CD14-positive monocyte (primary cell): ENCODE measurements at places on chromosomes 2 and 18.

DNA sequence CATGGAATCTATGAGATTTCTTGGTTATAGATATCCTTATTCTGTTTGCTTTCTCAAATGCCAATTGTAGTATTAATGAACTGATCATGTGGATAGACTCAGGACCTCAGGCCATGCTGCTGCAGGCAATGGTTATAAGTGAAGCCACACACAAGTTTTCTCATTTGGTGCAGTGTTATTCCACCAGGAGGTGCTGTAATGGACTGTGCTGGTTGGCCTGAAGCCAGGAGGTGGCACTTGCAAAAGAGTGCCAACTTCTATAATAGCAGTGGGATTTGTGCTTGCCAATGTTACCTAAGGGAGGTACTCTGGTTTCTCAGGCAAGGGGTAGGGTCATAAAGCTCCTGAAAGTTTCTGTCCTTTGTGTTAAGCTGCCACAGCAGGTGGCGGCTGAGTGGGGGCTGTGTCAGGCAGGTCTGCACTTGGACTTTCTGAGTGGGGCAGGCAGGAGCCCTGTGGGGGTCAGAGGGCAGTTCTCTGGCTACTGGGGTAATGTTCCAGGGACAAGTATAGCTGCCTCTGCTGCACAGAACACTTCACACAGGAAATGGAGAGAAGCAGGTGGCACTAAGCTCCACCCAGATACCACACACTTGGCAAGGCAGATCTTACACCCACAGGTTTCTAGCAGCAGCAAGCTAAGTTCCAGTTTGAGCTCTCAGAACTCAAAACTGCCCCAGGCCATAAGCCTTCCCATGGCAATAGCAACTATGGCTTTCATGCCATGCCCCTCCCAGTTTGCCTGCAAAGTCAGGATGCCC, 352.6 kb upstream of the CWC22 start:
- no peak for DNase-seq

DNA sequence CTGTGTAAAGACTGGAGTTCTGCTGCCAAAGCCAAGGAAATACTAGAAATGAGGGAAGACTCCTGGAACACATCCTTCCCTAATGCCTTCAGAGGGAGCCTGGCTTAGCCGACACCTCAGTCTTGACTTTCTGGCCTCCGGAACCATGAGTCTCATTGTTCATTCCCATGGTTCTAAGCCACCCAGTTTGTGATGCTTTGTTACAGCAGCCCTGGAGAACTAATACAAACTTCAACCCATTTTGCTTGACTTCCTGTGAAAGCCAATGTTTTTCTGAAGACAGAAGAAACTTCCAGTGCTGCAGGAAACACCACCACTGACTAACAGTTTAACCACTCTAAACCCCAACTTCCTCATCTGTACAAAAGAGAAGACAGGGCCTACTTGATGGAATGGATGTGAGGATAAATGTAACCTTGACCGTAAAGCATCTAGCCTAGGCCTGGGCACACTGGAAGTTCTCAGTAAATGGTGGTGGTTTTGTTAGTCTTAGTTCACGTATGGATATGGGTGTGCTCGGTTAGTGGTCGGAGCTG, 85.9 kb upstream of the RFX8 start:
- DNase-seq = peak; percentile 60

DNA sequence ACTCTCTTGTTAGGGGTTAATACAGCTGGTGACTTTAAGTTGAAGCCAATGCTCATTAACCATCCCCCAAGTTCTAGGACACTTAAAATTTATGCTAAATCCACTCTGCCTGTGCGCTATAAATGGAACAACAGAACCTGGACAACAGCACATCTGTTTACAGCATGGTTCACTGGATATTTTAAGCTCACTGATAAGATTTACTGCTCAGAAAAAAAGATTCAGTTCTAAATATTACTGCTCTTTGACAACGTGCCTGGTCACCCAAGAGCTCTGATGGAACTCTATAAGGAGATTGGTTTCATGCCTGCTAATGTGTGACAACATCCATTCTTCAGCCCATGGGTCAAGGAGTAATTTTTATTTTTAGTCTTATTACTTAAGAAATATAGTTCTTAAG, 27.5 kb downstream of the RNF103 start:
- no peak for DNase-seq

DNA sequence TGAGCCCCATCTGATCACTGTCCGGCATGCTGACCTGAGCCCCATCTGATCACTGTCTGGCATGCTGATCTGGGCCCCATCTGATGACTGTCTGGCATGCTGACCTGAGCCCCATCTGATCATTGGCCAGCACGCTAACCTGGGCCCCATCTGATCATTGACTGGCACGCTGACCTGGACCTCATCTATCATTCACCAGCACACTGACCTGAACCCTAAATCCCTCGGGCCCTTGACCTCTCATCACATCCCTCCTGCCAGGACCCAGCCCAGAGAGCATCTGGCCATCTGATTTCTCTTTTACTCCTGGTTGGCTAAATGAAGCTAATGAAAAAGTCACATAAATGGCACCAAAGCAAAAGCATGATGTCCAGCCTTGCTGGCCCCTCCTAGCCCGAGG, 207.1 kb downstream of the NDUFA10 start:
- DNase-seq = no peak

GRCh38 chr2:223047260-223047761, 4.7 kb upstream of the KCNE4 start:
- no peak for DNase-seq

DNA sequence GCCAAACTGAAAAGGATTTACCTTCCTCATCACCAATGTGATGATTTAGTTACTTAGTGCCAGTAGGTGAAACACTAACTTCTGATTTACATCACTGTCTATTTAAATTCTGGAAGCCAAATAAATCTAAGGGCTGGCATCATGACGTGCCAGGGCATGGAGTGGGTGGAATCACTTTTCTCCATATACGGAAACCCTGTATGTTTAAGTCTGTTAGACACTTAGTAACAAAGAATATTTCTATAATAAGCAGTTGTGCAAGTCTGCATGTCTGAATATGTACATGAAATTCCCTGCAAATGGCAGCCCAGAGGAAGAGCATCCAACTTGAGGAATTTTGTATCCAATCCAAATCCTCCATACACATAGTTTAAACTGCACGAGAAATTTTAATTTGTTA, 243.1 kb upstream of the SMAD7 start:
- DNase-seq = no peak

DNA sequence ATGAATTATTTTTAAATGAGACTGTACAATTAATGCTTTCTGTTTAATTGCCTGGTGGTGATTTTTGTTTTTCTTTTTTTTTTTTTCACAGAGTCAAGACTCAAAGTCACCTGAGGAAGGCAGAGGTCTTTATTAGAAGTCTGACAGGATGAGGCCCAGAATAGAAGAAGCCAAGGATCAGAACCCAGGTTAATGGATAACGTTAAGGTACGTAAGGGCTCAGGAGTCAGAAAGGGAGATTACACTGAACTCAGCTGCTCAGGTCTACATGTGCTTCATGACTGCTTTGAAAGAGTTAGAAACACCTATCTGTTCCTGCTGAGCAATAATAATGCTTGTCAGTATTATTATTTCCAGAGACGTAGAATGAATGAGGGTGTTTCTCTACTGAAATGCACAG, 196.5 kb downstream of the LRATD1 start:
- DNase-seq = no peak

- DNase-seq = no peak
Observed at GRCh38 chr18:23226391-23226790, 91.1 kb downstream of the CABLES1 start.

- DNase-seq = no peak
Observed at GRCh38 chr2:175323162-175323561, 141.7 kb upstream of the ATP5MC3 start.

DNA sequence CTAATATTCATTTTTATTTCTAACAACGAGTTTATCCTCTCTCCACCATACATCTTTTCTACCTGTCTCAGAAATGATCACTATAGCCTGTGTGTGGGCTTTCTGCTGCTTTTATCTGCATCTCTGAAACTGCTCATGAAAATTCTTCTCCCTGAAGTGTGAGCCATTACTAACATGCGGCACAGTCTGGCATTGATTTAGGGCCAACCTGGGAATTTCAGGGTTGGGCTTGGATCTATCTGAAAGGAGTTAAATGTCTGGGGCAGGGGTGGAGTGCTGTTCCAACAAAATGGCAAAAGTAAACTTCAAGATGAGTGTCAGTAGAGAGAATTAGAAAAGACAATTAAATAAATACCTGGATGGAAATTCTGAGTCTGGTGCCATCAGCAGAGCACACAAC, 198.2 kb upstream of the OSR1 start:
- DNase-seq = no peak

GRCh38 chr18:5238371-5238976, 41.4 kb upstream of the AKAIN1 start:
- DNase-seq = peak; percentile 29
